CD4-positive, alpha-beta memory T cell (primary cell): ENCODE measurements at places on chromosomes 5 and 9.

DNA sequence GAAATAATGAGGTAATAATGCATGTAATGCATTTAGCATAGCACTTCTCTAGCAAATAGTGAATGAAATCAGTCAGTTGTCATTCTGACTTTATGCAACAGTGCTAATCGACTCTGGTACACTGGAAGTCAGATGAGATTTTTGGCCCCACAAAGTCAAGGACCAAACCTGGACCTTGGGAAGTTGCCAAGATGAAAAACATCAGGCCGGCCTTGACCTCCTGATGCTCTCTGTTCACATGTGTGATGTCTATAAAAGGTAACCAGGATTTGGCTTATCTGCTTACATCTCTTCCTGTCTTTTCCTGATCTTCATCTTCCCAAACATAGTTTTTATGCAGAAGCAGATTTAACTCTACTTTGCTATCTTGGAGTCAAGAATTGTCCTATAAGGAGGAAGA lies 39.5 kb downstream of the SLC22A5 start:
- no peak for DNase-seq

- no peak for DNase-seq
Observed at GRCh38 chr9:111953444-111953843, 56.8 kb downstream of the UGCG start.

DNA sequence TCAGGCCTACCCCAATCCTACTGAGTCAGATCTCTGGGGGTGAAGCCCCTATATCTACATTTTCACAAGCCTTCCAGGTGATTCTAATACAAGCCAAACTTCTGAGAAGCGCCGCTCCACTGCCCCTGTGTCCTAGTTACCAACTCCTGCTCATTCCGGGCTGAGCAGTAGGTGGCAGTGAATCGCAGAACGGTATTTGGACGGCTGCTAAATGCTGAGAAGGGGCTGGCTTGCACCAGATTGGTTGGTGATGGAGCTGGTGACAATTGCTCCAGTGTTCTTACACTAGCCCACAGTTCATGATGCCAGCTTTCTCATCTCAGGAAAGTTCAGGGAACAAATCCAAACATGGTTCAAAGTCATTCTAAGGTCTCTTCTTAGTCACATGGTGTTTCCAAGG lies 31.1 kb upstream of the FGF1 start:
- DNase-seq: no peak

GRCh38 chr5:179226696-179227095 lies 118.6 kb downstream of the ADAMTS2 start:
- DNase-seq: no peak

DNA sequence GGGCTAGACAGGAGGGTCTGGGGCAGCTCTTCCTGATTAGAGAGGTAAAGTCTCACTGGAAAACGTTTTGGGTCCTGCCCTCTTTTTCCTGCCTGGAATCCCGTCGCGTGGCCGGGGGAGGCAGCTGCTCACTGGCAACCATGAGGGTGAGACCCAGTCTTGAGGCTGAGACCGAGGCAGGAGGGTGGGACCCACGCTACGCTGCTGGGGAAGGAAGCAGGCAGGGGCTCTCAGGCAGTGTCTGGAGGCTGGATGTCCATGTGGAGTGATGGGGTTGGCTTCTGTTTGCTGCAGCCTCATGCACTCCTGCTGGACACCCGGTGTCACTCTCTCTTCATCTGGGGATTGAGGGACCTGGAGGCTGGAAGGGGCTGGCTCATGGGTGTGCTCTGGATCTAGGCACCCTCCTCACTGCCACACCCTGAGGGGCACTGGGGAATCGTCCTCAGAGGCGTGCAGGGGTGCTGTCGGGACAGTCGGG lies 11.3 kb upstream of the SLC2A6 start:
- DNase-seq: no peak

GRCh38 chr9:124779368-124780059 lies 2.6 kb downstream of the OLFML2A start:
- DNase-seq: no peak
